ENCODE measurements at places on chromosomes 16 and 17.
A peak's percentile ranks its signal among the peaks of the same experiment; 100 is the strongest.

DNA sequence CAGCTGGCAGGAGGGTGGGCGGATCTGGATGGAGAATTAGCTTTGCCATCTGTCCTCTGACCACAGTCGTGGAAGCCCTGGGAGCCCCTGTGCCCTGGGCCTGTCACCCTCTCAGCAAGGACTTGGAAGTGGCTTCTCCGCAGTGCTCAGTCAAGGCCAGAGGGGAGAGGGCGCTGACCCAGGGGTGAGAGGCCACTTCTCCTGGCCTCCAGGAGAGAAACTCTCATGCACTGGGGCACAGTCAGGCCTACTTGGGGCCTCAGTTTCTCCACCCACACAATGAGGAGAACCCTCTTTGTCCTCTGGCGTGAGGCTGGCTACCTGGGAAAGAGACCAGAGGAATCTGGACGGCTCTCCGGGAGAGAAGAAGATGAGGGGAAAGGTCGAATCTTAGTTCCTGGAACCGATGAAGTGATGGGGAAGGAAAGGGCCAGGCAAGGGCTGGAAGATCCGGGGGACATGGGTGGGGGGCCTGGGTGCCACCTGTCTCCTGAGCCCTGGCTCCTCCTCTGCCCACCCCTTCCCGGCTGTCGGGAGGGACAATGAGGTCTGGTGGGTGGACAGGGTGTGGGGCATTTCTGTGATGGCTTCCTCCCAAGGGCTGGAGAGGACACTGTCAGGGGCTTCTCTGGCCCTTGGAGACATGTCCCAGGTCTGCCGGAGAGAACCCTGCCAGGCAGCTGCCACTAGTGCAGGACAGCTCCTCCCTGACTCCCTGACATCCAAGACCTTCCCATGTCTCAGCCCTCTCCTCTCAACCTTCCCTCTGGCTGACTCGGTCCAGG, 9.0 kb upstream of the ARHGAP27 start:
- no peak for DNase-seq

- no peak for DNase-seq
These were observed 542 bp downstream of the KLHL36 start for GRCh38 chr16:84648595-84649510.

DNA sequence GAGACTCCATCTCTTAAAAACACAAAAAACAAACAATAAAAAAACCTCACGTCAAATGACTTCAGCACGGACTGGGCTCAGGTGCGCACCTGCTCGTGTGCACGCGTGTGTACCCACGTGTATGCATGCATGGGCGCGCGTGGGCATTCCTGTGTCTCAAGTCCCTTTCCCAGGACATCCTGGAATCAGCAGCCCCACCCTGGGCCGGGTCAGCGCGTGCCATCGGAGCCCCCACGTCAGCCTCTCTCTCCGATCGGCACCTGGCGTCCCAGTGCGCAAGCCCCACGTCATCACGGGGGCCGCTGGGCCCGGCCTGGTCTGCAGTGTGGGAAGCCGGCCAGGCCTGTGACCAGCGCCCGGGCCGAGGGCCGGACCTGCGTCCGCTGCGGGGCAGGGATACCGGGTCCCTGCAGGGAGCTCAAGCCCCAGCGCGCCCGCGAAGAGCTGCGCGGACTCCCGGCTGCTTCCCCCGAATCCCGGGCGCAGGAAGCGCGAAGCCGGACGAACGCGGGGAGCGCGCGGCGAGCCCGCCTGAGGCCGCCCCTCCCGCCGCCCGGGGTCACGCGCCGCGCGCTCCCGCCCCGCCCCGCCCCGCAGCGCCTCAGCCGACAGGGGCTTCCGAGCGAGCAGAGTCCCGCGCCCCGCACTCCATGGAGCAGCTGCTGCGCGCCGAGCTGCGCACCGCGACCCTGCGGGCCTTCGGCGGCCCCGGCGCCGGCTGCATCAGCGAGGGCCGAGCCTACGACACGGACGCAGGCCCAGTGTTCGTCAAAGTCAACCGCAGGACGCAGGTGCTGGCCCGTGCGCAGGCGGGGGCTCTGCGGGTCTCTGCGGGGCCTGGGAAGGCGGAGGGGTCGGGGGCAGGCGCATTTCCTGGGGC, at the start of gene FN3K:
Gene FN3K, plus strand, starts transcription at position 629 of the 880 bp plus-strand sequence. Its CDS starts 22 bp downstream, at position 651.
- DNase-seq: peak; percentile 49

DNA sequence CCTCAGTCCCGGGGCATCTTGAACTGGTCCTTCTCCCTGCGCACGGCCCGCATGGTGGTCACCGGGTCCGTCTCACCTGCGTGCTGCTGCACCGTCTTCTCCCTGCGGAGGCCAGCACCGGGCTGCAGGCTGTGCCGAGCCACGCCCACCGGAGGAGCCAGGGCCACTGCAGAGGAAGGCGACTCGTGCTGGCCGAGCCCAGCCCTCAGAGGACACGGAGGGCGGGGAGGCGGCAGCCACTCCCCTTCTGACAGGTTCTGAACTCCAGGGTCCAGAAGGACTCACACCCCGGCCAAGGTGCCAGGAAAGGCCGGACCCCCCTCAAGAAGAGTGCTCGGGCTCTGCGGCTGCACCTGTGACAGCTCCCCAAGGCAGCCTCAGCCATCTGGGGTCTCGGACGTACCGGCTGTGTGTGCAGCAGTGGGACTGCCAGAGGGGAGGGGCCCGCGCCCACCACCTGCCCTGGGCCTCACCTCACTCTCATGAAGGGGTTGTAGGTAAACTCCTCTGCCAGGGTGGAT, 15.8 kb upstream of the IGFALS start:
- DNase-seq: no peak

- DNase-seq: no peak
These were observed 50.5 kb upstream of the PMFBP1 start for GRCh38 chr16:72222503-72222902.

GRCh38 chr17:74296548-74296936, 22.5 kb downstream of the DNAI2 start:
- DNase-seq: peak; percentile 43

GRCh38 chr16:26672206-26672605, 394.5 kb upstream of the C16orf82 start:
- no peak for DNase-seq

GRCh38 chr17:32523017-32523680, 36.4 kb downstream of the CDK5R1 start:
- no peak for DNase-seq

DNA sequence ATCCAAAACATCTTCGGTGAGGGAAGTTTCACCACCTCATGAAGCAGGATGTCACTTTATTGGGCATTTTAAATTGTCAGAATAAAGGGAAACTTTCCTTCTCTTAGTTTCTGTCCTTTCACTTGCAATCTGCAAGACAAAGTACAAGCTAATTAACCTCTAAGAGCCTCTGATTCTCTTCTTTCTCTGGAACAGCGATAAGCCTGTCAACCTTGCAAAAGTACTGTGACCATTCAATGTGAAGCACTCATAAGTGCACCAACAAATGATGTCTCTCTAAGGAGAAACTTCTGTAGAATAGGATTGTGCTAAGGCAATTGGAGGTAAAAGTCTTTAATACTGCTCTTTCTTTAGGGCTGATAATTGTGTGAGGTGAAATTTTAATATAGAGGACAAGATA, 1622.3 kb downstream of the CDH8 start:
- DNase-seq: no peak

GRCh38 chr16:84854759-84855158, 35.0 kb downstream of the CRISPLD2 start:
- DNase-seq: peak; percentile 63

- peak; percentile 34 for DNase-seq
These were observed 72.7 kb upstream of the MYOCD start for GRCh38 chr17:12592941-12593340.

DNA sequence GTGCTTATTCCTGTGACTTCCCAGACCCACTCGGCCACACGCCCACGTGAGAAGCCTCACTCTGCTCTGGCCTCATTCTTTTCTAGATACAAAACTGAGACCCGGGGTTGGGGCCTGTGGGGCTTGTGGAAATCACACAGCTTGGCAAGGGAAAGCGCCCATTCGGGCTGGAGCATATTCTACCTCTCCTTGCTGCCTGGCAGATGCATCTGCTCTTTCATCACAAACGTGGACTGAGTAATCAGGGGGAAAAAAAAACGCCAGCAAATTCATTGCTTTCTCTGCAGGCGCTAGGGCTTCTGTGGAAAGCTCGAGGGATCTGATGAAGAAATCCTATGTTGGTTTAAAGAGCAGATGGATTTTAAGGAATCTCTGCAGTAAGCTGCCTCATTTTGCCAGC, 44.4 kb downstream of the DNAH9 start:
- DNase-seq: no peak

DNA sequence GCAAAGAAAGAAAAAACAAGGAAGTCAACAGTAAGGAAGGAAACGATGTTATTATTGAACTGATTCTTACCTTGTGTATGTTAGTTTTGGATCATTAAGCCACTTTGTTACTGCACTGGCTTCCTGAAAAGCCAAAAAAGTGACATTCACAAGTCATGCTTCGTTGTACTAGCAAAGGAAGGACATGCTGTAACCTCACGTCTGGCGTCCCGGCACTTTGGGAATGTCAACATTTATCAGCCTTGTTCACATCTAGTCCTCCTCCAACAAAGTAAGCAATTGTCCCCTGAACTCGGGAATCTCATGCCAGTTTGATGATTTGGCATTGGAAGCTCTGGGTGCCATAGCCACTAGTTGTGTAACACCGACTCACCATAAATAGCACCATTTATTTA, 731 bp upstream of the MKS1 start:
- DNase-seq: no peak
